GM20000 (cell line): ENCODE measurements at places on chromosomes 4 and X.
A peak's percentile ranks its signal among the peaks of the same experiment; 100 is the strongest.

DNA sequence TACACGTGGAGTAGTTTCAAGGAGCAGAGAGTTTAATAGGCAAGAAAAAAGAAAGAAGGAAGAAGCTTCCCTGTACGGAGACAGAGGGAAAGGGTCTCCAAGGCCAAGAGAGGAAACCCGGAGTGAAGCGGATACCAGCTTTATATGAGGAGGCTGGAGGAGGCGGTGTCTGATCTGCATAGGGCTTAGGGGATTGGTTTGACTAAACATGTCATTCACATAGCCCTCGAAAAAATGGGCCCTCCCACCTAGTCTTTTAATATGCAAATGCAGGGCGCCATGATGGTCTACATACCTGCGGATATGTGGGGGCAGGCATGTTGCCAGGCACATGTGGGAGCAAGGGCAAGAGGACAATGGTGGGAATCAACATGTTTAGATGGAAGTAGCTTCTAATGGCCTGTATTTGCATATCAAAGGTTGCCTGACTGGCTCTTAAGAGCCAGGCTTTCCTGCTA, 103.1 kb upstream of the UGT8 start:
- DNase-seq, result no peak

- DNase-seq, result no peak
Measured at GRCh38 chrX:38312436-38312835, 14.9 kb downstream of the RPGR start.

GRCh38 chr4:80180743-80181142, 16.6 kb upstream of the PRDM8 start:
- no peak for DNase-seq

DNA sequence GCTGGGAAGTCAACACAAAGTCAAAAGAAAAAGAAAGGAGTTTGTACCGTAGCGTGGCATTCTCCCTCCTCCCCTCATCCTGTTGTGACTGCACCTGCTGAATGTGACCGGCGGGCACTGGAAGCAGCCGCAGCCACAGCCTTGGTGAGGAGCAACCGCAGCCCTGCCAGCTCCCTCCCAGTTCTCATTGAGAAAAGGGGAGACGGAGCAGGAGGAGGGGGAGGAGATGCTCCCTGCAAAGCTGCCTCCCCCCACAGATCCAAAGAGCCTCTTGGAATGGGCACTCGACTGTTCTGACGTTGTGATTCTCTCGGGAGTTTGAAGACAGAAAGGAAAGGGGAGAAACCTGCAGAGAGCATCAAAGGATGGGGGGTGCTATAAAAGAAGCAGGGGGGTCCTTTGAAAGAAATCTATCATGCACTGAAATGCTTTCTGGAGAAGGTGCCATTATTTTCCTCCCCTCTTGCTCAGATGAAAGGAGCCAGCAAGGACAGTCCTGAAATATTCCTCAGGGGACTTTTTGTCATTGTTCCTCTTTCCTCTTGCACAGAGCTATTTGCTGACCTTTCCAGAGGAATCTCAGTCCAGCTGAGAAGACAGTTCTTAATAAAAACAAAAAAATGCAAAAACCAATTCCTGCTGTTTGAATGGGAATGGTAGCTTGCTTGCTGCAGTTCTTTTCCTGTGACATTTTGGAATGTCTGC, 429.7 kb downstream of the MAPK10 start:
- DNase-seq, result no peak

DNA sequence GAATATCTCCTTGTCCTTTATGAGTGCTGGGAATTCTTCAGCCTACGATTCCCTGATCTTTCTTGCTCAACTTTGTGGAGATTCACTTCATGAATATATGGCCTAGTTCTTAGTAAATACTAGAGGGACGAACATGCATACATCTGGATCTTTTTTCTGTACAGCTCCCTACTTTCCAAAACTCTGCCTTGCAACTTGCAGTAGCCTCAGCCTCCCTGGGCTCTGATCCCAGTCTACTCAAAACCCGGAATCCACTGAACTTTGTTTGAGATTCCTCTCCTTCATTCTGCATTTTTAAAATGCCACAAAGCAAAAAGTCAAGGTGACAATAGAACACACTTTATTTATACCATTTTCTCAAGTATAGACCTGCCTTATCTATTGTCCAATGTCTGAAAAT, 50.0 kb upstream of the PCDH7 start:
- DNase-seq, result no peak

DNA sequence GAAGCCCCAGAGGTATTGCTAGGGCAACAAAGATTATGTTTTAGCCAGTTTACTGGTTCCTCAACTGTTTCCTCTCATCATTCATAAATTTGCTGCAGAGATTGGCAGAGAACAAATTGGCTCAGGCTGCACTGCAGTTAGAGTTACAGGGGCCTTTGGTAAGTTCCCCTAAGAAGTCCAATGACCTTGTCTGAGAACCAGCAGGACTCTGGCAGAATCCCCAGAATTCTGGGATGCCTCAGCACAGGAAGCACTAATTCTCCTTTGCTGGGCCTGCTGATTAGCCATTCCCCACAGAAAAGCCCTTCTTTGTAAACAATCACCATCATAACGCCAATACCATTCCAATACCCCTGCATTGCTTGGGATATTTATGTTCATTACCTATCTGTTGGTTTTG, 151.3 kb downstream of the USP46 start:
- DNase-seq, result no peak

DNA sequence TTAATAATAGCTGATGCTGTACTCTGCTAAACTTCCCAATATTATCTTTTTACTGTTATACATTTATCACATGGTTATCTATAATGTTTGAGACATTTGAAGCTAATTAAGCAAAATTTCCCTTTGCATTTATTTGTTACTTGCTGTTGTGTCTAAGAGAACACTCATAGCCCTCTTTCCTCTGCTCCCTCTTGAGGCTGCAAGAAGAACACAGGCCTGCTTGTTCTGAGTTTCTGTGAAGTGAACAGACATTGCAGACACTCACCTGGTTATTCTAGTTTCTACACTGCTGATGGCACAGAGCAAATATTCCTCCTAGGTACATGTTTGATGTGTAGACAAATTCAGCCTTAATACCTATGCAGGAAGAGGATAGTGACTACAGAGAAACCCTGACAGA, 367.8 kb downstream of the GASK1B start:
- no peak for DNase-seq

DNA sequence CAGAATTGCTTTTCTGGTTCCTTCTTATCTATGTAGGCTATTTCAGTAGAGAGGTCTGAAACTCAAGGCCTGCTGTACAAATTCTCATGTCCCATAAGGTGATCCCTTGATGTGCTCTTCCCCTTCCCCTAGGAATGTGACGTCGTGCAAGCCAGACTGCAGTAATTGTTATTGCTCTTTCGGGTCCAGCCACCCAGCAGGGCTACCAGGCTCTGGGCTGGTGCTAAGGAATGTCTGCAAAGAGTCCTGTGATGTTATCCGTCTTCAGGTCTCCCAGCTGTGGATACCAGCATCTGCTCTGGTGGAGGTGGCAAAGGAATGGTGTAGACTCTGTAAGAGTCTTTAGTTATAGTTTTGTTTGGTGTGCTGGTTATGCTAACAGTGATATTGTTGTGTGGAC, 378.7 kb downstream of the C4orf33 start:
- no peak for DNase-seq

GRCh38 chr4:6423575-6423974, 48.8 kb downstream of the PPP2R2C start:
- peak; percentile 74 for DNase-seq

GRCh38 chr4:105426187-105426897, 47.5 kb downstream of the PPA2 start:
- DNase-seq, result no peak

GRCh38 chrX:48001260-48001659, 2.5 kb downstream of the ZNF182 start:
- DNase-seq, result no peak

- peak; percentile 85 for DNase-seq
Measured at GRCh38 chrX:24464836-24465531, at the start of gene PDK3. PDK3 (plus strand) TSS chrX:24465286; CDS start chrX:24465456, 170 bp downstream.

DNA sequence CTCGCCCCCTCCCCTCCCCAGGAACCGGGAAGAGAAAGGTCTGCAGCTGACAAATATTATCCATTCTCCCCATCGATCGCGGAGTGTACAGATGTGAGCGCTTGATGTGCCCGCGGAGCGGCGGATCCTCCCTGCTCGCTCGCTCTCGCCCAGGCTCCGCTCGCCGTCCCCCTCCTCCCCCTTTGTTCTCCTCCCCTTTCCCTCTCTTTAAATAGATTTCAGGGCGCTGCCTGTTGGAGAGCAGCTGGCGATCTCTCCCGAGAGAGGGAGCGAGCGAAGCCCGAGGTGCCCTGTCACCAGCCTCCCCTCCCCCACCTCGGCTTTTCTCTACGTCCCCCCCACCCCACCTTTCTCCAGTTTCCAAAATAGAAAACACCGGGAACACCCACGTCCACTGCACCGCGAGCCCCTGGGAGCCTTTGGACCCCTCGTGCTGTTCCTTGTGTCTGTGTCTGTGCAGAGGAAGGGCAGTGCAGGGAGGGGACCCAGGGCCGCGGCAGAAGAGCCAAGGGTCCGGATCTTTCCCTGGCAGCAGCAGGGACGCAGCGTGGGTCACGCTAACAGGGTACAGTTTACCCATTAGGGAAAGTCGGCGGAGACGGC, 56.6 kb upstream of the BCOR start:
- DNase-seq, result peak; percentile 28

- no peak for DNase-seq
Measured at GRCh38 chr4:35511851-35512250, 732.5 kb downstream of the ARAP2 start.

GRCh38 chrX:37509349-37509748, 62.1 kb upstream of the LANCL3 start:
- DNase-seq, result no peak

DNA sequence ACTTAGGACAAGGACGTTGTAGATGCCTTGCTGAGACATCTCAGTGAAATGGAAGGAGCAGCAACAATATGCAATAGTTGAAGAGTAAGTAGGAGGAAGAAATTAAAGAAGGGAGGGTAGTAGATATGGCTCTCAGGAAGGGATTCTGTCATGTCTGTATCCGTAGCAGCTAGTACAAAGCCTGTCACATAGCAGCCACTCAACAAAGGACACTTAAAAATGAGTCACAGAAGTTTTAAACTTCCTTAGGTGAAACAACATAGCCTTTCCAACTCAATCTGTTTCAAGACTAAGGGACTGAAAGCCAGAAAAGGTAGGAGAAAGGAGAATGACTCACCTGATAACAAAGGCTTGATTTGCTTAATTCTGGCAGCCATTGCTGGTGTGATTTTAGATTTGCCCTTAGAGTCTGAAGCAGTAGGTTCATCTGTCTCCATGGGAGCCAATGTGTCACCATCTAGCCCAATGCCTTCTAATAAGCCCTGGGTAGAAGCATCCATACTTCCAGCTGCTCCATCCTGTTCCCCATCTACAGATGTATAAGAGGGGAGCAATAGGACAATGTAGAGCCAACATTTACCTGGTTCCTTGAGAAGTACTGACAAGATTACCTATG, 86.6 kb downstream of the HUWE1 start:
- no peak for DNase-seq

GRCh38 chr4:170386971-170387370, 297.2 kb upstream of the AADAT start:
- no peak for DNase-seq

DNA sequence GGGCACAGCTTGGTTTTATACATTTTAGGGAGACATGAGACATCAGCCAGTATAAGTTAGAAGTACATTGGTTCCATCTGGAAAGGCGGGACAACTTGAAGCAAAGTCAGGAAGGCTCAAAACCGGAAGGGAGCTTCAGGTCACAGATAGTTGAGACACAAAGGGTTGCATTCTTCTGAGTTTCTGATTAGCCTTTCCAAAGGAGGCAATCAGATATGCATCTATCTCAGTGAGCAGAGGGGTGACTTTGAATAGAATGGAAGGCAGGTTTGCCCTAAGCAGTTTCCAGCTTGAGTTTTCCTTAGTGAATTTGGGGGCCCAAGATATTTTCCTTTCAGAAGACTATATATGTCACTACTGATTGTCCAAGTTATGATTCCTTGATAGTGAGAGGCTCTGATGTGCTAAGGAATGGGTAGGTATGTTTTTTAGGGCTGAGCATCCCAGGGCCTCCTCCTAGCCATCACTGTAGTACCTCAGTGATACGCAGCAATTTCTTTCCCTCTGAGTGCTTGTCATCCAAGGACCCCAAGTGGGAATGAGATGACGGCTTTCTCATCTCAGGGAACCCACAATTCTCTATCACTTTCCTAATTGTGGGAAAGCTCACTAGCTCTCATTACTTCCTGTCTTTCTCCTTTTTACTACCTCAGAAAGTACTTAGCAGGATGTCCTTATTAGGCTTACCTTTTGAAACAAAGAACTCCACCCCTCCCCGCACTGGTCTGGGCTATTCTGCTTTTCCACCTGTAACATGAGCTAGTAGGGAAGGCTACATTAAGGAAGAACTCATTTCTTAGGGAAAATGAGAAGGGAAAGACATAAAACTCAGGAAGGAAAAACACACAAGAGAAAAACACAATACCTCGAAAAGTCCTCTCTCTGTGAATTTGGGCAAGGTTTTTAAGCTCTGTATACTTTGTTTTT, 632.7 kb downstream of the RAPGEF2 start:
- DNase-seq, result no peak

- DNase-seq, result no peak
Measured at GRCh38 chr4:100657187-100657586, 139.4 kb upstream of the EMCN start.

DNA sequence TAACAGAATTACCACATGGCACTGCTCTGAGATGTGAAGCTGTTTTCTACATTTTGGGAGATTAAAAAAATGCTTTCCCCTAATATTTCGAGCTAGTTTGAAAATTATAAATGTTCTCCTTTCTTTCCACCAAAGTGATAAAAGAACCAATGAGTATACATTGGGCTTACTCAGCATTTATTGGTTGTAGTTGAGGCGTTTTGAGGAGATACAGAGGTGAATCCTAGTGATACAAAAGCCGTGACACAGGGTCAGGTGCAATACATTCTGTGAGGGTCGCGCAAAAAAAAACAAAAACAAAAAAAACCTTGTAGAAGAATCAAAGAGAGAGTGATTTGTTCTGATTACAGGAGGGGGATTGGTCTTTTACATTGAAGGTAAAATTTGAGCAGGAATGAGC, 32.4 kb upstream of the CYP4V2 start:
- DNase-seq, result no peak

GRCh38 chr4:8248091-8248490, 21.5 kb upstream of the HTRA3 start:
- no peak for DNase-seq
